Stromal cell of bone marrow (primary cell): ENCODE measurements at places on chromosomes 7 and 10.

DNA sequence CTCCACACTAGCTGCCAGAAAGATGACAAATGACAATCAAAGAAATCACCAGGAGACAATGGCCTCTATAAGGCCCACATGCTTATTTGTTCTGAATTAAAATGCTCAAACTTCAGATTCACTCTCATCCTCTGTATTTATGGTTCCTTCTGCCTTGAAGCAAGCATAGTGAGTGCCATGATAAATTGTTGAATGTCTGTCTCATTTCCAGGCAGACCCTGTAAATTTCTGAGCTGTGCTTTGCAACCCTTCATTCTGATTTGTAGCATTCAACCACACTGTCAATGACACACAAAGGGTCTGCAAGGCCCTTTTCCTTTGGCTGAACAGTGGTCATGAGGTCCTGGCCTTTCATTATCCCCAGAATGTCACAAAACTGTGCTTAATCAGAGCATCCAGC, 506.6 kb upstream of the GHITM start:
- DNase-seq, result no peak

DNA sequence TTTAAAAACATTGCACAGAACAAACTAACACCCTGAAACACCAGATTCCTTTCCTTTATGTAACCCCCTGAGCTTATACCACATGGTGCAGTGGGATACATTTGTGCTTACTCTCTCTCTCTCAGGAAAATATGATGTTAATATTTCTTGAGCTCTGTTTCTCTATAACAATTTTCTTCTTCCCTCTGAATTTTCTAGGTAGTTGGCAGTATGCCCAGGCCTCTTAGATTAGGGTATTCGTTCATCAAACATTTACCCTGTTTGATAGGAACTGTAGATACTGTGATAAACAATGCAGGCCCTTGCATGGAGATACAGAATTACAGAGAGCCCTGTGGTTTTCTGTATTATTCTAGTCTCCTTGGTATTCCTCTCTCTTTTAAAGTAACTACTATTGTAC, 567.8 kb downstream of the IPMK start:
- DNase-seq, result no peak

DNA sequence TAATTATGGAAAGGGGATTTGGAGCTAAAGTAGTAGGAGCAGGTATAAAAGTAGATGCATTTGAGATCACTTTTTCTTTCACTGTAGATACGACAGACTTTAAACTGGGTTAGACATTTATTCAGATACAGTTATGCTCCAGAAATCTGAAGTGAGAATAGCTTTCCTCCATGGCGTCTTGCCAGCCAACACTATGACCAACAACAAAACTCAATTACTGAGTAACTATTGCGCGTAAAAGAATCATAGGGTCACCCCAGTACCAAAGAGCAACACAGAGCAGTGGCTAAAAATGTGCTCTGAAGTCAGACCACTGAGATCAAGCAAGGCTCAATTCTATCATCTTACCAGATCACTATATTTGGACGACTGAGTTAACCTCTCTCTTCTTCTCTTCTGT, 262.5 kb upstream of the SORCS1 start:
- no peak for DNase-seq

GRCh38 chr7:69996121-69996520, 397.8 kb downstream of the AUTS2 start:
- DNase-seq, result no peak

- no peak for DNase-seq
Measured at GRCh38 chr10:48800007-48800675, 115.5 kb downstream of the WDFY4 start.

DNA sequence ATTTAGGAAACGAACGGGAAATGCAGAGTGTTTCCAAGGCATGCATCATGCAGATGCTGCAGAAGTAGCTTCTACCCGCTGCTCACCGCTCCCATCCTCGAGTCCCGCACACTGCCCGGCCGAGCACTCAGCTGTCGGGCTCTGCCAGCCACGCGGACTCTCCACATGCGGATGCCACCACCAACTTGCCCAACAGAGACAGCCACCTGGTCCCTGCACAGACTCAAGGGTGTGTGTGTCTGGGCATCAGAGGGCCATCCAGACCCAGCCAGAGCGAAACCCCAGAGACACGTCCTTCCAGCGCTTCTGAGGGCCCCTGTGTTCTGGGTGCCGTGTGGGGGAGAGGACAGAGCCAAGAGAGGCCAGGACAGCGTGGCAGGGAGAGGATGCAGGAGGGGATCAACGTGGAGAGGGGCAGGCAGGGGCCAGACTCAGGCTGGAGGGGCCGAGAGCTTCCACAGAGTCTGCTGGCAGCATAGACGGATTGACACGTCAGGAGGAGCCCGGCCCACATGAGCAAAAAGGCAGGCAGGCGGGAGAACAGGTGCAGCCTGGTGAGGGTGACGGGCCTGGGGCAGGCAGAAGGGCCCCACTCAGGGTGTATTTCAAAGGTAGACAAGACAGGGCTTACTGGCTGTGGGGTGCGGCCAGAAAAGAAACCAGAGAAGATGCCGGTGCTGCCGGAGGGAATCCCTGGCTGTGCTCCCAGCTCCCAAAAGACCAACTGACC, 18.3 kb downstream of the GPER1 start:
- DNase-seq, result no peak

DNA sequence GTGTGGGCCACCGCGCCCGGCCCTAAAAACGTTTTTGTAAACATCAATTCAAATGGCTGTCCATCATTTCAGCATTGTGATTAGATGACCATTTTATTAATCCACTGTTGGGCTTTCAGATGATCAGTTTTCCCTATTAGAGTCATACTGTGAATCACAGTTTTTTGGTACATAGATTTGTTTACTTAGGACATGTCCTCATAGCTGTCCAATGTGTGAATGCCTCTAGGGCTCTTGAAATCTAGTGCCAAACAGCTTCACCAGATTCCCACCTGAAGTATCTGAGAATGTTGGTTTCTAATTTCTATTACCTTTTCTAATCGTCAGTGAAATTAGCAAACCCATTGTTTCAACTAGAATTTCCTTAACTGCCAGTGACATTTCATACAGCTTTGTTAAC, 66.8 kb downstream of the UPF2 start:
- DNase-seq, result no peak

DNA sequence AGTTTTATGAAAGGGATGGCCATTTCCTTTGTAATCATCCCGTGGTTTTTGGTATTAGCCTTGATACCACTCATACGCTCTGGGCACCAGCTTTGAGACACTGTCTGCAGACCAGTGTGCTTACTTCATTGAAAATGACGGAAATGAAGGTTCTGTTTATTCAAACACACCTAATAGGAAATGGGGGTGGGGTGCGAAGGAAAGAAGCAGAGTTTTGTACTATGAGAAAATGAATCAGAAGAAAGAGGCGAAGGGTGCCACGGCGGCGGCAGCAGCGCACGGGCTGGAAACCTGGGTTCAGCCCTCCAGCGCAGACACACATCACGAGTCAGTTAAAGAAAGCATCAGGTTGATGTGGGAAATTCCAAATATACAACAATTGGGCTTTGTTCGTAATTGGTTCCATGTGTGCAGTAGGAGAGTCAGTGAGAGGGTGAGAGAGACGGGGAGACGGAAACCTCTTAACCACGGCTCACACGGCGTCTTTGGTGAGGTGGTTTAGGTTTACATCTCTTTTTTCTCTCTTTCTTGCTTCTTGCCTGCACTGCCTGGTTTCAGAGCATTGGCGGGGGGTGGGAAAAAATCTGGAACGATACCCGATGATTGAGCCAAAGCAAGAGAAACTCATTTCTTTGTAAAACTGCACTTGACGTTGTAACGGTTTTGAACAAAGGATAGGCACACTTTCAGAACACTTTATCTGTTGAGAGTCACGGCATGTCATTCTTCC, 321.2 kb downstream of the FRMD4A start:
- peak; percentile 50 for DNase-seq

DNA sequence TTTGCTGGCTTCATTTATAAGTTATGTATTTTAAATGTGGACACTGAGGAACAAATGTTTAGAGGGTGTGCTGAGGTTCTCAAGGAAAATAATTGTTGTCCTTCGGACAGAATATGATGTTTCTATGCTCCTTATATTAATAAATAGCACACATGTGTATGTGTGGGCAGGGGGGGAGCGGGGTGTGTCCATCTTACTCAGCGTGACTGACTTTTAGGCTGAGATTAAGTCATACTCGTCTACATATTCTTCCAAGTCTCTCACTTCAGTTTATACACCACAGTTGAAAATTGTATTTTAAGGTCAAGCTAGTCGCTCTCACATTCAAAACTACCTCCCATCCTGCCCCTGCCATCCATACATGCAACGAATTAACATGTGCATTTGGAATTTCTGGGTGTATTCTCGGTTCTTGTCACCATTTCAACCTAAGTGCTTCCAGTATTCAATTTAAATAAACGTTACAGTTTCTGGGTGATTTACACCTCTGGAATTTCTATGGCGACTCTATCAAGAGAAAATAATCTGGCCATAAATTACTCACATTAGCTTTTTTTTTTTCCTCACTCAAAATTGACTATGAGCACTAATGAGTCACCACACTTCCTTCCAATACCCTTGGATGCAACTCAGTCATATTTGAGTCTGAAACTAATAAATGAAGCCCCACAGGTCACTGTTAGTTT, 3.3 kb downstream of the PCDH15 start:
- no peak for DNase-seq

DNA sequence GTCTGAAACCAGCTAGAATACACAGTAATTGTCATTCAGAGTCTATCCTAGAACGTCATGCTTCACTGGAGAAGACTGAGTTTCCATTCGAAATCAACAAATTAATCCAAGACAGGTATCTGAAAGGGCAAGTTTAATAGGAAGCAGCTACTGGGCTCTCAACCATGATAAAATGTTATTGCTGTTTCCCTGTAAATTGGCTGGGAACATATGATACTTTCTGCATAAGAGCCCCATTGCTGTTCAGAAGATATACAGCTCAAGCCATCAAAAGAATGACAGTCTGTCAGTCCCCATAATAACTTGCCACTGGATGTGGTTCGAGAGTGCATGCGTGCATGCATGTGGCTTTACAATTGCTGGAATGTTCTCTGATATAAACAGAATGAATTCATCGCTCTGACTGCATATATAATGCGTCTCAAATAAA, 129.0 kb downstream of the HIBADH start:
- DNase-seq, result no peak

- no peak for DNase-seq
Measured at GRCh38 chr7:157693071-157693520, 356.3 kb downstream of the DNAJB6 start.

- DNase-seq, result no peak
Measured at GRCh38 chr7:21383227-21384220, 44.4 kb upstream of the SP4 start.

DNA sequence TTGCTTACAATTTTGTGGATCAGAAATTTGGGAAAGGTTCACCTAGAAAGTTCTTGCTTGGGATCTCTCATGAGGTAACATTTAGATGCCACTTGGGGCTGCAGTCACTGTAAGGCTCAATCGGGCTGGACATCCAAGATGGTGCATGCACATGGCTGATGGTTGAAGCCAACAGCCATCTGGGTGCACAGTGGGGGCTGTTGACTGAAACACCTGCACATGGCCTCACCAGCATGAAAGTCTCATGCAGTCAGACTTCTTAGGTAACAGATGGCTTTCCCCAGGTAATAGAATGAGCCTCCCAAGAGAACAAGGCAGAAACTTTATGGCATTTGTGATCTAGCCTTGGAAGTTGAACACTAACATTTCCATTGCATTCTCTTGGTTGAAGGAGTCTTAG, 740.7 kb upstream of the AUTS2 start:
- DNase-seq, result no peak

DNA sequence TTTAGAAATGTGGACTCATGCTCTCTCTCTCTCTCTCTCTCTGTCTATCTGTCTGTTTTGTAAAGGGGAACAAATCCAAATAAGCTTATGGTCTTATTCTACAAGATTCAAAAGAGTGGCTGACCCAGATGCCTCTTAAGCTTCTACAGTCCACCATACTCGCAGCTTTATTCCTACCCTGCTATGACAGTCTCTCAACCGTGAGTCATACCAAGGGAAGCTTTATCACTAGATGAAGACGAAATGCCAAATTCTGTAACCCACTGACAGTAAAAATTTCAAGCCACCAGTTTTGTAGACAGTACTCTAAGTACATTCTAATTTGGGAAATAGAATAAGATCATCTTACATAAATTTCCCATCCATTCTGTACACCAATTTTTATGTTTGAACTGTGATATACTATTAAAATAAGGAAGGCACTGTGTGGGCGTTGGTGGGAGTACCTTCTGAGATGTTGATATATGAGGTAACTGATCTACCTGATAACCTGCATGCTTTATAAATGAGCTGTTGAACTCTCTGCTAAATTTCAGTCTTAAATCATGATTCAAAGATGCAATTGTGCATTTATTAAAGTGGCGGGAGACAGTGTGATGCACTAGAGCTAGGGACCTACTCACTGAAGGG, 153.2 kb downstream of the KLF6 start:
- DNase-seq, result no peak

- DNase-seq, result no peak
Measured at GRCh38 chr10:34627741-34628140, 187.4 kb downstream of the PARD3 start.

DNA sequence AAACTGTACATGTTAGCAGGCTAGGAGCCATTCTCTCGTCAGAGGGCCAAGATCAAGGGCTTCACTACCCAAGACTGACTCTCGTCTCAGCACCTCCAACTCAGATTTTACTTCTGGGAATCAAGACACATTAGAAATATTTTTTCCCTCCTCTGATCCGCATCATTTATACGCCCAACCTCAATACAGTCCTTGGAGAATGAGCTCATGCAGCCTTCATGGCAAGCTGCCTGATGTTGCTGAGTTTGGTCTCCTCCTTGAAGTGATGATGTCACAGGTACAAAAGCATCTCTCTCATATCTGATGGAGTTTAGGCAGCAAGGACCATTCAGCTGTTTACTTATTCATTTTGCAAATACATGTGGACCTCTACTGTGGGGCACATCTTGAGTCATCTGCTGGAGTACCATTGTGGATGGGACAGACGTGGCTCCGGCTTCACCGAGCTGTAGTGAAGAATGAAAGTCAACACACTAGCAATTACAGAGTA, 114.0 kb downstream of the BMPER start:
- no peak for DNase-seq

DNA sequence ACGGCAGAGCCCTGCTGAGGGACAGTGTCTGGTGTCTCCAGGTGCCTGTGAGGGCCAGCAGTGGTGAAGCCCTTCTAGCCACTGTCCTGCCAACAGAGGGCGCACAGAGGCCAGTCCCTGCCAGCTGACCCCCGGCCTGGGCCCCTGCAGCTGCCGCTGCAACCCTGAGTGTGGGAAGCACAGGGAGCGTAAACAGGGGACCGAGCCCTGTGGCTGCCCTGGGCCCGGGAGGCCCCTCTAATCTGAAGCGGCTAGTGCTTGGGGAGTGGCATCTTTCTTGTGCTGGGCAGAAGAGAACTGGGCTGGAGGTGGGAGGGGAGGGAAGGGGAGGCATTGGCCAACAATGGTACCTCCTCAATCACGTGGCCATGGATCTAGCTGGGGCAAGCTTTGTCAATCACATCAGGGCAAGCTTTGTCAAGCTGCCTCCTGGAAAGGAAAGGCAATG, 34.6 kb downstream of the TRIM8 start:
- no peak for DNase-seq

DNA sequence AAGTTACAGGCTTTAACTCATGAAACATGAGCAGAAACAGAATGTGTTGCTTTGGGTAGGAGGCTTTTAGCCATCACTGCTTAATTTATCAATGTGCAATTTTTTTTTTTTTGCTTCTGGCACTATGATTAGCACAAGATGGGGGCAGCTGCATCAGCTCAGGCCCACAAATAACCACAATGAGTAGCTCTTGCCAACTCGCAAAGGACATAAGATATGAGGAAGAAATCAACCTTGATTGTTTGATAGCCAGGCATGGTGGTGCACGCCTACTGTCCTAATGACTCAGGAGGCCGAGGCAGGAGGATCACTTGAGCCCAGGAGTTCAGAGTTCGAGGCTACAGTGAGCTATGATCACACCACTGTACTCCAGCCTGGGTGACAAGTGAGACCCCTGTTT, 12.3 kb downstream of the NOD1 start:
- DNase-seq, result no peak
